ENCODE measurements at places on chromosomes 5 and 9.

DNA sequence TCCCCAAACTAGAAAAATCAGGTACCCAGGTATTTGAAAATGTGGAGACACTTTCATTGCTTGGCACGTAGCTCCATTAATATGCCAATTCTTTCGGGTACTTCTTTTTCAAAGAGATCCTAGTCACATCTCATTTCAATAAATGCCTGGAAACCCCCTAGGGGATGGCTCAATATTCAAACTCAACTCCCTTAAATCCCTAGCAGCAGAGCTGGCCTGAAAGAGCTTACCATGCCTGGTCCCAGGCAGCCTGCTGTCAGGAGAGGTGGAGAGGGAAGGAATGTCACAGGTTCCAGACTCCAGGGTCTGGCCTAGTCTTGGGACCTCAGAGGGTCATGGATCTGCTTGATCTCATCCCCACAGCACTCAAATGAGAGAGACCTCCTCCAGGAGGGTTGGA is 187.1 kb downstream of the SPOCK1 start:
- DNase-seq = no peak

DNA sequence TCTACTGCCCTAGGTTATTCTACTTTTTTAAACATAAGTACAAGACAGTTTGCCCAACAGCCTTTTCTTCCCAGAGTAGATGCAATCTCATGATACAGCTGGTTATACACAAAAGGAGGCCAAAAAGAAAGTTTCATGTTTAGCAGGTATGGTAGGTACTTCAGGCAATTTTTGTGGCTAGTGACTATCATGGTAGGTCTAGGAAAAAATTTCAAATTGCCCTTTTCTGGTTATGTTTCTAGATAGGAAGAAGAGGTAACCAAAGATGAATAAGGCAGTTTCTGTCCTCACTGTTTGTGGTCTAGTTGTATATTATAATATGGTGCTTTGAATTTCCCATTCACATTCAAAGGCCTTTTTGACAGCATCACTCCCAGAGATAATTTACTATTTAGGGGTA is 19.7 kb downstream of the MEGF9 start:
- DNase-seq = no peak

GRCh38 chr9:73160868-73161267 is 9.2 kb downstream of the ANXA1 start:
- DNase-seq = no peak

DNA sequence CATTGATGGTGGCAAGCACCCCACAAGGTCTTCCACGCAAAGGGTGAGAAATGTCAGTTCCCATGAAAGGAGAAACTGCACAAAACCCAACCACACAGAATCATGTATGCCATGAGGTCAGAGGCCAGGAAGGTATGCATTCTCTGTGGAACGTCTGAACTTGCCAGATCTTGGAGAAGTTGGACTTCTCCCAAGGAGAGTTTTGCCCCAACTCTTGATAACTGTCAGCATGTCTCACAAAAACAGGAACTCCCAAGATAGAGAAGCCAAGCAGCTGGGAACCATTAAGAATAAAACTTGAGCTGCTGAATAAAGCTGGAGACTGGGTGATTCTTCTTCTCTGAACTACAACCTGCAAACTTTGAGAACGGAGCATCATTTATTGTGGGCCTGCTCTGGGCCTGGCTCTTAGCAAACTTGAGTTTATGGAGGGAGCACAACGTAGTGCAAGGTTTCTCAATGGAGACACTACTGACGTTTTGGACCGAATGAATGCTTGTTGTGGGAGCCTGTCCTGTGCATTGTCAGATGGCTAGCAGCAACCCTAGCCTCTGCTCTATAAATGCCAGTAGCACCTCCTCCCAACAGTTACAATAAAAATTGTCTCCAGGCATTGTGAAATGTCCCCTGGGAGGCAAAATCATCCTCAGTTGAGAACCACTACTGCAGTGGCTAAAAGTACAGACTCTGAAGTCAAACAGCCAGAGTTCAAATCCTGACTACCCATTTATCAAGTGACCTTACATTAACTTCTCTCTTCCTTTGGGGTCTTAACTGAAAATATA is 193.5 kb downstream of the ACTL7B start:
- DNase-seq = peak; percentile 68

GRCh38 chr5:83340511-83340918 is 131.0 kb upstream of the VCAN start:
- no peak for DNase-seq

- peak; percentile 15 for DNase-seq
These were observed 213.7 kb upstream of the NR4A3 start for GRCh38 chr9:99607842-99608448.

GRCh38 chr9:86351880-86352279 is 2.3 kb downstream of the TUT7 start:
- no peak for DNase-seq

- DNase-seq = peak; percentile 37
These were observed 10.0 kb downstream of the MTAP start for GRCh38 chr9:21812415-21812814.

All from fibroblast of skin of right biceps (primary cell).